ENCODE measurements at places on chromosomes 11 and 22.
A peak's percentile ranks its signal among the peaks of the same experiment; 100 is the strongest.

- no peak for DNase-seq
Observed at GRCh38 chr11:122367809-122368231, 251.8 kb upstream of the BLID start.

- no peak for DNase-seq
Observed at GRCh38 chr11:69968396-69969347, 109.4 kb upstream of the ANO1 start.

DNA sequence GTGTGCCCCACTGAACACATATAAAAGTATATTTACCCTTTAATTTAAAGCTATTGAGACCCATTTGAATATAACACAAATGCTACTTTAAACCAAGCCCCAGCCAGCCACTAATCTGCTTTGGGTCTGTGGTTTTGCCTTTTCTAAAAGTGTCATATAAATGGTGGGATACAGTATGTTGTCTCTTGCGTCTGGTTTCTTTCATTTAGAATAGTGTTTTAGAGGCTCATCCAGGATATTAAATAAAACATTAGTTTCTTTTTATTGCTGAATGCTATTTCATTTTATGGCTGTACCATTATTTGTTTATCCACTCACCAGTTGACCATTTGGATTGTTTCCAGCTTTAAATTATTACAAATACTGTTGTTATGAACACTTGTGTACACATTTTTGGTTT, 290.5 kb upstream of the SORL1-AS1 start:
- DNase-seq = no peak

- no peak for DNase-seq
Observed at GRCh38 chr11:65894034-65894591, 3.6 kb downstream of the CCDC85B start.

DNA sequence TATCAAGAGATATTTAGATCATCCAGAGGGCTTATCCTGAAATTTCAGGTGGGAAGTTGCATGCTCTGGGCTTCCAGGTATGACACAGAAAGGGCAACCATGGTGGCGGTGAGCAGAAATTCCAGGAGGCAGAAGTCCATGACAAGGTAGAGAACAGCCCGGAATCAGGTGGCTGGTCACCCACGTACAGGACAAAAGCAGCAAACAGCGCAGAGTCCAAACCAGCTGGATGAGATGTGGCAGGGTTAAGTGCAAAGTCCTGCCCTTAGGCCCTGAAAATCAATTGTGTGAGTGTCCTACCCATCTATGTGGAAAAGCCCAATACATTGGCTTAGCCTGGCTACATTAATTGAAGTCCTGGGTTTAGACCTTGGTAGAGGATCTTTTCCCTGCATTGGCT, 11.6 kb downstream of the PPFIBP2 start:
- DNase-seq = no peak

DNA sequence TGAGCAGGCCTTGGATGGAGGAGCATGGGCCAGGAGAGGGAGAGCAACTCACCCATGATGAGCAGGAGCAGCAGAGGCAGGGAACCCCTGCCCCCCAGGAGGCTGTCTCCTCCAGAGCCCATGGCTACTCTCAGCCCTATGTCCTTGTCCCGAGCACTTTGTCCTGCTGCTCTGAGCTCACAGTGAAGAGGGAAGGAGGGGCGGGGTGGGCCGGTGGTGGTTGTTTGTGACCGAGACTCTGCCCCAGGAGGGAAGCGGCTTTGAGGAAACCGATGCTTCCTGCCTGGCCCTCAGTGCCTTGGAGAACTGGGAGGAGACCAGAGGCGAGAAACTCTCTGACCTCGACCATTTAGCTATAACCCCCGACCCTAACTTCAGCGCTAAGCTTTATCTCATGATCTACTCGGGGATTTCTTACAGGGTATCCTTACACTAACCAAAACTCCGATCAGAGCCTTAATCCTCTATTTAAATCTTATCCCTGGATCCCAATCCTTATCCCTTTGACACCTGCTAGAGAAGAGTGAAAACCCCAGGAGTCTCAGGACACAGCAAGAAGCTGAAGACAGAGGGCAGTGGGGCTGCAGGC, at the start of gene ROBO4:
Gene ROBO4, minus strand, starts transcription at position 192 of the 589 bp plus-strand sequence. Its CDS starts 70 bp downstream, at position 122.
- no peak for DNase-seq

GRCh38 chr11:76810151-76810853, 27.1 kb downstream of the TSKU start:
- no peak for DNase-seq

GRCh38 chr11:65906602-65907001, 6.4 kb upstream of the FOSL1 start:
- DNase-seq = no peak

DNA sequence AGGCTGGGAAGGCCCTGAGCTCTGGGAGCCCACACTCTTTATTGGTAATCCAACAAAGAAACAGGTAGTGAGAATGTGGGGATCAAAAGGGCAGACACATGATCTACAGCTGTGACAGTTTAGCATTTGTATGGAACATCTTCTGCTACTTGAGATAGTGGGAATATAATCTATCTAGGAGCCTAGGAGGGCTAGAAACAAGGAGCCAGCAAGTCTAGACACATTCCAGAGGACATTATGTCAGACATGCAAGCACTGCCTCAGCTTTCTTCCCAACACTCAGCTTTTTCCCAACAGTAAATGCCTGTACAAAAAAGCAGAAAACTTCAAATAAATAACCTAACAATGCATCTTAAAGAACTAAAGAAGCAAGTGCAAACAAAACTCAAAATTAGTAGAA, 1150.6 kb upstream of the RAG2 start:
- no peak for DNase-seq

DNA sequence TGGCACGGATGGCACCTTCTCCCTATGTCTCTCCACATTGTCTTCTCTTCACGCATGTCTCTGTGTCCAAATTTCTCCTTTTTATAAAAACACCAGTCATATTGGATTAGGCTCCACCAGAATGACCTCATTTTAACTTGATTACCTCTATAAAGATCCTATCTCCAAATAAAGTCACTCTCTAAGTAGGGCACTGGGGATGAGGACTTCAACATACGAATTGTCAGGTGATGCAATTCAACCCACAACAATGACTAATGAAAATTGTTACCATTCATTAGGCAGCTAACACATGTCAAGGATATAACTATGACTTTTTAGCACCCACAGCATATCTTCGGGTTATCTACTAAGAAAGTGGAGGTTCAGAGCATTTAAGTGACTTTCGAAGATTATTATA, 55.5 kb upstream of the USP47 start:
- DNase-seq = no peak

DNA sequence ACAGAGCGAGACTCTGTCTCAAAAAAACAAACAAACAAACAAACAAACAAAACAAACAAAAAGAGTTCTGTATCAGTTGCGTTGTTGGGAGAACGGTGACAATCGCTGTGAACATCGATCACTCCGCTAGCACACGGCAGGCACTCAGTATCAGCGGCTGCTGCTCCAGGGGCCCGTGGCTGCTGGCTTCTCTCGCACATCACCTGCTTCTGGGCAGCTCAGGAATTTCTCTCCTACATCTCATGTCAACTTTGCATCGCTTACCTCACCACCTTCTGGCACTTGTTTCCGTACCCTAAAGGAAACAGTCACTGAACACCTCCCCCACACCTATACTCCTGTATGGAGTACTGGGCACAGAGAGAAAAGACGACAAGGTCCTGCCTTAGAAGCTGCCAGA, 70.3 kb upstream of the WNT7B start:
- DNase-seq = no peak

DNA sequence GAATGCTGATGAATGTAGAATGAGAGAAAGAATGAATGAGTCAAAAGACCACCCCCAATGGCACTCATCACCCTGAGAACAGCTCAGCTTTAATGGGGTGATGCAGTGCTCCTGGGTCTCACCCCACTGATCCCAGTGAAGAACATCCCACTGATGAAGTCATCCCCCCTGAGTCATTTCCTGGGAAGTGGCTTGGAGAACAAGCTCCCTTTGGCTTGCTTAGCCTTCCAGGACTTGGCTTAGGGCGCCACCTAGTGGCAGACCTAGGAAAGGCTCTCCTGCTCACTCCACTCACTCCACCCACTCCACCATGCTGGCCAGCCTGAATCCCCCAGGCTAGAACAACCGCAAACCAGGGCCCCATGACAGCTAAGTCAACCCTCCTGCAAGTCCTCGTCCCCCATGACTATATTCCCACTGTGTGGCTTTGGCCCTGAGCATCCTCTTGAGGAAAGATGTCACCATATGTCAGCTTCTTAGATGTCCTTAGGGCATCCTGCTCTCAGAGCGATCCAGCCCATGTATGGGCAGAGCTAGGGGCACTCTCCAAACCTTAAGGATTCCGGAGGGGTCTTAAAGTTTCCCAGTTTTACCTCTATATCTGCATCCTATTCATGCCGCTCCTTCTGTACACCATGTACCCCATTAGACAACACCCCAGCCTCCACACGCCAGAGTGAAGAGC, 17.8 kb upstream of the TMPRSS13 start:
- peak; percentile 76 for DNase-seq

DNA sequence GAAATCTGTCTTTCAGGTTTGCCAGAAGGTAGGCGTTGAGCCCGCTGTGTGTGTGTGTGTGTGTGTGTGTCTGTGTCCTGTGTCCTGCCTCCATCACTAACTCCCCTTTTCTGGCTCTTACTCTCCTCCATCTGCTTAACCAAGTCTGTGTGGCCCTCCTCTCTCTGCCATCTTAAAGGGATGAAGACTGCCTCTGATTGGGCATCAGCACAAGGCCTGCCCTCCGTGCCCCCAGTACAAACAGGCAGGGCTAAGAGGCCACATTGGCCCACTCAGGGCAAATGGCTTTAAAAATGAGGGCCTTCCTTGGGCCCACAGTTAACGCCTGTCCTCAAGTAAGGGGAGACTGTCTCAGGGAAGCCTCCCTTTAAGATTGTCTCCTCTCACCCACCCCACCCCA, 10.9 kb downstream of the RCOR2 start:
- DNase-seq = no peak

- no peak for DNase-seq
Observed at GRCh38 chr22:19657252-19658056, 56.8 kb upstream of the SEPTIN5 start.

DNA sequence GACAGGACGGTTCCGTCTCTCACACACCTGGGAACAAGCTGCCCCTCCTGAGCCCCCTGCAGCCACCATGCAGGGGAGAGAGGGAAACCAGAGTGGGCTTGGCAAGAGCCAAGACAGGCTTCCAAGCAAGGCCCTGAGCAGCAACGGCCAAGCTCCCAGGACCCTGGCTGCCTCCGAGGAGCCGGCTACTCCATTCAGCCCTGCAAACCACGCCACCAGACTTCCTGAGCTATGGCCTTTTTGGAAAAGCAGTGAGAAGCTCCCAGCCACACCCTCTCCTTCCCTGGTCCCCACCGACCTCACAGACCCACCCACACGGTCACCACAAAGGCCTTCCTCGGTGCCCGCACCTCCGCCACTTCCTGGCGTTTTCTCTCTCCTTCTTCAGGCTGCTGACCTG, 479.0 kb downstream of the BRD1 start:
- no peak for DNase-seq

DNA sequence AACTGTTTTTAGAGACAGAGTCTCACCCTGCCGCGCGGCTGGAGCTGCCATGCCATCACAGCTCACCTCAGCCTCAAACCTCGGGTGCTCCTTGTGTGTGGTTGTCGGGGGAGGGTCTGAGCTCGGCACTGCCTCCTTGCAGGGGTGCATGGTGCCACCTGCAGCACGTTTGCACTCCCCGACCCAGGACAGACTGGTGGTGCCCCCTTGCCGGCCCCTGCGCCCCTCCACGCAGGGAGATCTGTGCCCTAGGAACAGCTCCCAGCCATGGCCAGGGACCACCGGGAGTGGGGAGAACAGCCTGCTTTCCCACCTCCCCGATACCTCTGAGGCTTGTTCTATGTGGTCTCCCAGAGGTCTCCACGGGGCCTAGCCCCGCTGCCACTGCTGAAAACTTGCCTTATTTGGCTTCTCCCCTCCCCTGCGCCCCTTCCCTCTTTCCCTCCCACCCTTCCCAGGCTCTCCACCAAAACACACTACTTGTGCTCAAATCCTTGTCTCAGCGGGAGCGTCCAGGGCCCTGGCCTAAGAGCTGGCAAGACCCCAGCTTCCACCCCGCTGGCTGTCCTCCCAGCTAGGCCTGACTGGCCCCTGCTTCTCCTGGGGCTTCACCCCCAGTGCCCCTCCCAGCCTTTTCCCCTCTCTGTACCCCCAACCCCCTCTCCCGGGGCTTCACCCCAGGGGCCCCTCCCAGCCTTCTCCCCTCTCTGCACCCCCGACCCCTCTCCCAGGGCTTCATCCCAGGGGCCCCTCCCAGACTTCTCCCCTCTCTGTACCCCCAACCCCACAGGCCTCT, 13.4 kb upstream of the TPCN2 start:
- no peak for DNase-seq

- DNase-seq = no peak
Observed at GRCh38 chr11:10605941-10606381, 37.5 kb upstream of the LYVE1 start.

DNA sequence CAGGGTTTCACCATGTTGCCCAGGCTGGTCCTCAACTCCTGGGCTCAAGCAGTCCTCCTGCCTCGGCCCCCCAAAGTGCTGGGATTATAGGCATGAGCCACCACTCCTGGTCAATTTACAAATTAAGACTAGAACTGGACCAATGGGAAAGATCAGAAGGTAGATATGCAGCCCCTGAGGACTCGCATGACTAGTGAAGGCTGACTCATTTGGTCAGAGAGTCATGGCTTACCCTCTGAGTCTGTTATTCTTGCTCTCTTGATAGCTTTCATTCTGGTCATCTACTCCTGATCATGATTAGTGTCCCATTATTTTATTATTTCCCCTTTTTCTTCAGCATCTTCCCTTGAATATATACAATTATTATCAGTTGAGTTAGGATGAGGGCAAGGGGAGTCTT, 2.7 kb upstream of the LDHAL6A start:
- DNase-seq = peak; percentile 18

GRCh38 chr11:106447631-106448191, 370.2 kb downstream of the AASDHPPT start:
- DNase-seq = no peak

GRCh38 chr11:29682856-29683255, 334.0 kb downstream of the KCNA4 start:
- no peak for DNase-seq

GRCh38 chr11:75639762-75640181, 29.1 kb downstream of the MAP6 start:
- DNase-seq = no peak

DNA sequence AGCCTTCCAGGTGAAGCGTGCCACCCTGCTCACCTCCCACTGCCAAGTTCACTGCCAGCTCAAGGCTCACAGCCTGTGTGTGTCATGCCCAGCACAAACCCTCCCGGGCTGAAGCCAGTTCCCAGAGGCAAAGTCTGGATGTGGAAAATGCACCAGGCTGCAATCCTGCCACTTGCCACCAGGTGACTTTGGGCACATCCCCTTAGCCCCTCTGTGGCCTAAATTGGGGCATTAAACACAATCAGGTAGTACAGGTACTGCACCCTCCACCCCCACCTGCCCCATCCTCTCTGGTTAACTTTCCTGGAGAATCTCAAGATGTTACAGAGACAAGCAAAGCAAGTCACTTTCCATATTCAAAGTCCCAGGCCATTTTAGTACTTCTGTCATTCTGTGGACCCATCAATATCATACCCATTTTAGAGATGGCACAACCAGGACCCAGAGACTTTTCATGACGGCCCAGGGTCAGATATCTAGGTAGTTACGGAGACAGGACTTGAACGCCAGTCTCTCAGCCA, 1.8 kb upstream of the RASD2 start:
- DNase-seq = no peak

GRCh38 chr22:41531715-41532477, 12.4 kb downstream of the POLR3H start:
- no peak for DNase-seq

GRCh38 chr22:27761000-27761399, 40.6 kb downstream of the MN1 start:
- DNase-seq = no peak
